ENCODE measurements at places on chromosomes 7 and 10.

GRCh38 chr7:129824291-129825208, 128.2 kb downstream of the UBE2H start:
- DNase-seq, result peak; percentile 13

DNA sequence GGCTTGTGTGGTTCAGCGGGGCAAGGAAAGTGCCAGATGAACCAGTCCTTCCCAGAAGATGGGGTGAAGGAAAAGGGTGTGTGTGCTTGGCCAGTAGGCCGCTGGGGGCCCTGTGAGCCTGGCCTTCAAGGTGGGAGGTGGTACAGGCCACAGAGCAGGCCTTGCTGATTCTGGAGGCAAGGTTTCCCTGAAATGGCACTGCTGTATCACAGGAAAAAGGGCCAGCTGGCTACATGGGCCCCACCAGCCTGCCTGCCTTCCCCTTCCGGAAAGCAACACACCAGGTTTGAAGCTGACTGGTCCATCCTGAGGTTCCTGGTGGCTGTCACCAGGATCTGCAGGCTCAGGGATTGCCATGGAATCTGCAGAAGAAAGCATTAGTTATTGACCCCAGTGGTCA, 12.5 kb downstream of the MMRN2 start:
- DNase-seq, result no peak

- peak; percentile 87 for DNase-seq
Measured at GRCh38 chr10:30784524-30784896, 155.0 kb upstream of the LYZL2 start.

DNA sequence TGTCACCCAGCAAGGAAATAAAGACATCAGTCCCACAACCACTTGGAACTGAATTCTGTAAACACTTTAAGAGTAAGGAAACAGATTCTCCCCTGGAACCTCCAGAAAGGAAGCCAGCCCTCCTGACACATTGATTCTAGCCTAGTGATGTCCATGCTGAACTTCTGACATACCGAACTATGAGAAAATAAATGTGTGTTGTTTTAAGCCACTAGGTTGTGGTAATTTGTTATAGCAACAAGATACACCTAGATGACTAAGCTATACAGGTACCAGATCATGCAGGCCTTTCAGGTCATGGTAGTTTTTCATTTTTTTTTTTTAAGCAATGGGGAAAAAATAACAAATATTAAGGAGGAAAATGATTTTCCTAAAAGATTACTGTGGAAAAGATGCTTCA, 37.6 kb upstream of the LRRTM3 start:
- no peak for DNase-seq

Data from AG10803 (cell line).